ENCODE measurements at places on chromosomes 1 and 21.

- no peak for DNase-seq
Measured at GRCh38 chr1:15290382-15290781, 43.4 kb downstream of the FHAD1 start.

GRCh38 chr1:235885655-235886262 is 19.1 kb upstream of the LYST start:
- DNase-seq, result no peak

- DNase-seq, result no peak
Measured at GRCh38 chr1:15558516-15558915, 26.3 kb downstream of the AGMAT start.

DNA sequence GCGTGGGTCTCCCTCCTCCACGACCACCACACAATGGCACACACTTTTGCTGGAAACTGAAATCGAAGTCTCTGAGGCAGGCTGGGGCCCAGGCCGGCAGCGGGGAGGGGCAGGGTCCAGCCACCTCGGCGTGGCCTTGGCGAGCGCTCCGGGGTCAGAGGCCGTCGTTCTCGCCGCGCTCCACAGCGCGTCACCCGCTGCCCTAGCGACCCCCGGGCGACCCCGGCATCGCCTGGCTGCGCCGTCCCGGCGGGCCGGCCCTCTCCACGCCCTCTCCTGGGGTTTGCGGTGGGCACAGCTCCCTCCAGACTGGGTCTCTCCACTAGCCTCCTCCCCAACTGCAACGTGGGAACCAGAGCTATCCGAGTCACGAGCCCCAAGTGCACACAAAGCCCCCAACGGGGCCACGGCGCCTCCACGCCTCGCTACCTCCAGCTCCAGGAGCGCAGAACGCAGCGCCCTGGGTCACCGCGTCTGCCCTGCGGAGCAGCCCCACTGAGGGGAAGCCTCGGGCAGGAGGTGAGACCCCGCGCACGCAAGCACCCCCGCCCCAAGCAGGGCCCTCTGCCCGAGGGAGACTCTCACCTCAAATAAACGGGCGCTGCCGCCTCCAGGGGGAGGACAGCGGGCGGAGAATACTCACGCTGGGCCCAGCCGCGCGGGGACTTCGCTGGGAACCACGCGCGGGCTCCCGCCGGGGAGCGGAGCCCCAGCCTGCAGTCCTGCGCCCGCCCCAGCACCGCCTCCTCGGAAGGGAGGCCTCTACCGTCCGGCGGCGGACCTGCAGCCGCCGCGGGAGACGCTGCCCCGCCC is 134.0 kb upstream of the BARHL2 start:
- peak; percentile 70 for DNase-seq

- DNase-seq, result no peak
Measured at GRCh38 chr21:44093761-44094160, 13.4 kb upstream of the PWP2 start.

- no peak for DNase-seq
Measured at GRCh38 chr1:183546427-183546826, 43.8 kb downstream of the NCF2 start.

GRCh38 chr21:31798842-31799704 is 67.2 kb upstream of the SCAF4 start:
- DNase-seq, result no peak

GRCh38 chr1:32208469-32208868 is 420 bp upstream of the DCDC2B start:
- DNase-seq, result no peak

DNA sequence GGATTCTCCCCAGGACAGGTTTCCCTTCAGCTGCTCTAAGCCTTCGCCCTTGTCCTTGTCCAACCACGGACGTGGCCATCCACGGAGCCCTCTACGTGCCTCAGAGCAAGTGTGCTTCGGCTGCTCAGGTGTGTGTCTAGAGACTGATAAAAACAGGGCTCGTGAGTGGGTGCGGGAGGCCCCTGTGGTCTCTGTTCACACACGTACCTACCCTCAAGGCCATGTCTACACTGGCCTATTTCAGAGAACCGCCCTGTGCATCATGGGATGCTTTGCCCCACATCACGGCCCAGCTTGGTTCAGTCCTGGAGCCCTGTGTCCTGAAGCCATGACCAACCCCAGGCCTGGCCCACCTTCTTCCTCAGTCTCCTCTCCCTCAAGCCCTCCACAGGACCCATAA is 24.6 kb upstream of the RUNX3 start:
- DNase-seq, result no peak

GRCh38 chr1:11752359-11753088 is 9.5 kb upstream of the C1orf167 start:
- no peak for DNase-seq

GRCh38 chr1:45033356-45033755 is 21.3 kb downstream of the UROD start:
- DNase-seq, result no peak

- DNase-seq, result no peak
Measured at GRCh38 chr1:152667648-152668047, 4.5 kb downstream of the LCE2D start.

DNA sequence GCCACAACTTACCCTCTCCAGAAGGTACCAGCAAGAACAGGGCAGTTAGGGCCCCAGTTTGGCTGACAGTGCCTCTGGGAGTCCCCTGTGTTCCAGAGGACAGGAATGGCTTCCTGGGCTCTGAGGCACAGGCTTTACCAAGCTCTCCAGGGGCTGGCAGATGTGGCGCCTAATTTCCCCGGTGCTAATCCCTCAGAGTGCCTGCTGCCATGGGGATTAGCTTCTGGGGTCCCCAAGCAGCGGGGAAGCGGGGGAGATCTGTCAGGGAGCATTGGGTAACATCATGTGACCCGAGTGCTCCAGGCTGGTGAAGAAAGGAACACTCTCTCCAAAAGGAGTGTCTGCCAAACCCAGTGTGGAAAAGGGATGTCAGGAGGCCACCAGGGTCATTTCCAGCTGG is at the start of gene LACTBL1:
Gene LACTBL1, minus strand, starts transcription at position 107 of the 400 bp plus-strand sequence. CDS start 550 bp downstream, outside the sequence.
- no peak for DNase-seq

- DNase-seq, result no peak
Measured at GRCh38 chr1:102628109-102628613, 480.2 kb downstream of the COL11A1 start.

GRCh38 chr1:230425252-230426091 is 660 bp downstream of the PGBD5 start:
- no peak for DNase-seq

- DNase-seq, result no peak
Measured at GRCh38 chr1:12276225-12276624, 46.4 kb downstream of the VPS13D start.

DNA sequence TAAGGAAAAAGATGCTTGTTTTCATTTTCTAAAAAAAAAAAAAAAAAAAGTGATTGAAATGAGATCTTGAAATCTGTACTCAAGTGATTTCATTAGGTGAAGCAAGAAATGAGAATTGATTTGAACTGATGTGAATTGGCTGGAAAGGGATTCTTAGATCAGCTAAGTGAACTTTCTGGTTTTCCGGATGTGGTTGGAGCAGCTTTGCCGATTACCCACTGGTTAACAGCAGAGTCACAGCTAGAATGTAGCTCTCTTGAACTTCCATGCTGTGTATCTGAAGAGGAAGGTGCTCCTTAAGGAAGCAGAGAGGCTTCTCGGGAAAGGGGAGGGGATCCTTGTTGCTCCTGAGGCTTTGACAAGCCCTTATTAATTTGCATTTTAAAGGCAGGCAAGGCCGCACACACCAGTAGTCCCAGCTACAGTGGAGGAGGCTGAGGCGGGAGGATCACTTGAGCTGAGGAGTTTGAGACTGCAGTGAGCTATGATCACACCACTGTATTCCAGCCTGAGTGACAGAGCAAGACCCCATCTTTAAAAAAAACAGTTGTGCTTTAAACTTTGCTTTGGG is 28.7 kb upstream of the PWP2 start:
- DNase-seq, result no peak

DNA sequence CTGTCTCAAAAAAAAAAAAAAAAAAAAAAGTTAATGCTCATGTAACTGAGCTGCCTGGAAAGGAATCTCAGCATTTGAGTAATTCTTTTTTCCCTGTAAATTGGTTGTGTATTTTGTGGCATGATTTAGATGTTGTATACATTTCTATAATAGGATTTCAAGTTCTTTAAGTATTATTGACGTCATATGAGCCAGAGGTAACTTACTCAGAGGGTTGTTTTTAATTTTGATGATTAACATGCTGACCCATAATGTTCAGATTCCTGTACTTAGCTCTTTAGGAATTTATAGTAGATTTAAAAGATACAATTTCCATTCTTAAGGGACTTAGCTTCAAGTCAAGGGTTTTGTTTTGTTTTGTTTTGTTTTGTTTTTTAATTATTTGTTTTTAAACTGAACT is 120.4 kb downstream of the CACHD1 start:
- DNase-seq, result no peak

DNA sequence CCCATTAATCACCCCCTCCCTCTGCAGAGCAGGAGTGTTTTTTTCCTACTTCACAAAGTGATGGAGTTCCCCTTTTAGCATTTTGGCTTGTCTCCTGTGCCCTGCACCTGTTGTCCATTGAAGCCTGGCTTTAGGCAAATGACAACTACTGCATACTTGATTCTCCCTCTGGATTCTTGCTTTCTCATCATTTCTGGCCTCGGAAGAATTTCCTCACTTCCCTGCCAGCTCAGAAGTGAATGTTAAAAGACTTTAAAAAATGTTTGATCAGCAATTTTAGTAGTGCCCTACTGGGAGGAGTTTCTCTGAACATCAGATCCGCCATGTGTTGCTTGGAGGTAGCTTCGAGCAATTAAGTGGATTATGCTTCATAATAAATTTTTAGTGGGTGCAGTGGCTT is 28.1 kb downstream of the RCOR3 start:
- DNase-seq, result no peak

DNA sequence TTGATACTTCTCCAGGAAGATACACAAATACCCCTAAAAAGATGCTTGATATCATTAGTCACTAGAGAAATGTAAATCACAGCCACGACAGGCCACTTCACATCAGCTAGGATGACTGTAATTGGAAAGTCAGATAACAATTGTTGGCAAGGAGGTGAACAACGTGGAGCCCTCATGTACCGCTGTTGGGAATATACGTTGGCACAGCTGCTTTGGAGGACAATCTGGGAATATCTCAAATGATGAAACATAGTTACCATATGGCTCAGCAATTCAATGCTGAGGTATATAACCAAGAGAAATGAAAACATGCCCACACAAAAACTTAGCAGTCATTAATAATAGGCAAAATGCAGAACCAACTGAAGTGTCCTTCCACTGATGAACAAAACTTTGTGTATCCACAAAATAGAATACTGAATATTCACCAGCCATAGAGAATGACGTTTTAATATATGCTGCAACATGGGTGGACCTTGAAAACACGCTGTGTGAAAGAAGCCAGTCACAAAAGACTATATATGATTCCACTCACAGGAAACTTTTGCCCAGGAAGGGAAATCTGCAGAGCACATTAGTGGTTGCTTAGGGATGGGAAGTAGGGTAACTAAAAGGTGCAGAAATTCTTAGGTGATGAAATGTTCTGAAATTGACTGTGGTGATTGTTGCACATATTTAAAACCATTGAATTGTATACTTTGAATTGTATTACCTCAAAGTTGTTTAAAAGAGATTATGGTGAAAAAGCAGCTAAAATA is 95.4 kb downstream of the AHCTF1 start:
- no peak for DNase-seq

- no peak for DNase-seq
Measured at GRCh38 chr1:59013276-59013927, 229.6 kb upstream of the JUN start.

- DNase-seq, result no peak
Measured at GRCh38 chr1:203077956-203078355, 7.9 kb downstream of the MYOG start.

- DNase-seq, result peak; percentile 23
Measured at GRCh38 chr1:20430355-20431175, 55.4 kb downstream of the CAMK2N1 start.

DNA sequence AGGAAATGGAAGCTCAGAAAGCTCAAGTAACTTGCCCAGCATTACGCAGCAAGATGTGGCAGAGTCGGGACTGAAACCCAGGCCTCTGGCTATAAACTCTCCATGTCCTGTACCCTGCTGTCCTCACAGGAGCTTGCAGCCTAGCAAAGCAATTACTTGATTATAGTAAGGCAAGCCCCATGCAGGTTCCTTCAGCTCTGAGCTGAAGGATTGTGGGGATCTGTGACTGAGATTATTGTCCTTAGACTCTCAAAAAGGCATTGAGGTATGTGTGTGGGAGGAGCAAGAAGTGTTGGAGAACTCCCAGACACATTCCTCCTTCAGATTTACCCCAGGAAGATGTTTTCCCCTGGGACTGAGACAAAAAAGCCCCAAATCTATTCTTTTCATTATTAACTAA is 124.0 kb upstream of the SPATA6 start:
- no peak for DNase-seq

GRCh38 chr1:232271991-232272589 is 357.8 kb downstream of the SIPA1L2 start:
- DNase-seq, result no peak

- DNase-seq, result no peak
Measured at GRCh38 chr1:217191441-217191840, 439.4 kb downstream of the GPATCH2 start.
